Muscle of arm (tissue), 14 donors: ENCODE measurements at places on chromosomes 6 and 20. TPM values are rescaled to one million over a fixed set of nuclear protein-coding genes. Genes with fewer than 3 reads are reported as not detected.

LY86 gene
- 1.7 TPM for polyA plus RNA-seq

CENPW gene
- 11.2 TPM for polyA plus RNA-seq

NCOA7 gene
- polyA plus RNA-seq, result 8.0 TPM

SLC17A1 gene
- not detected for polyA plus RNA-seq

FBXO9 gene
- polyA plus RNA-seq, result 89.3 TPM

SF3B5 gene
- polyA plus RNA-seq, result 93.5 TPM

FNDC1 gene
- 312 TPM for polyA plus RNA-seq

DNA sequence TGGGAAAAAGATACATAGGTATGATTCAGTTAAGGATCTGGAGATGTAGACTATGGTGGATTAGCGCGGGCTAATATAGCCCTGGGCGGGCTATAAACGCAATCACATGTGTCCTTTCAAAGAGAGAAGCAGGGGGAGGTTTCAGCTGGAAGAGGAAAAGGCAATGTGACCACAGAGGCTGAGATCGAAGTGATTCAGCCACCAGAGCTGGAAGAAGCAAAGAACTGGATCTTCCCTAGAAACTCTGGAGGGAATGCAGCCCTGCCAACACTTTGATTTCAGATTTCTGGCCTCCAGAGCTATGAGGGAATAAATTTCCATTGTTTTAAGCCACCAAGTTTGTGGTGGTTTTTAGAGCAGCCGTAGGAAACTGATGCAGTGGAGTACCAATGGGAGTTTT, 81.5 kb upstream of the NHSL1 start:
- no peak for DNase-seq

DNA sequence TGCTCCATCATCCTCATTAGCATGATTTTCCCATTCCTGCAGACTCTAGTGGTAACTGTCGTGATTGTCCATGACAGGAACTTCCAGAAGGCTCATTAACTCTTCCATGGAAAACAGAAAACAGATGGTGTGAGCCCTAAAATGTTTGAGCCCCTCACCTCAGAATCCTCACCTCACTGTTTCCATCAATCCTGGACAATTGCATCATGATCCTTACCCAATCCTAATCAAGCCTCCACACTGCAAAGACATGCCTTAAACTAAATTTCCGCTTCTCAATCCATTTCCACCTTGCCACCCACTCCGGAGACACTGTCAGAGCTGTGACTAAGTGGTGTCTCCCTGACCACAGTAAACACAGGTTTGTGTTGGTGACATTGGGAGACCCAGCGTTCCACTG, 311.0 kb upstream of the JARID2 start:
- DNase-seq, result no peak

GRCh38 chr20:38220587-38221118, 39.9 kb downstream of the KIAA1755 start:
- no peak for DNase-seq
